Esophagus squamous epithelium (tissue), 5 donors: ENCODE measurements at places on chromosomes 7 and 10.

GRCh38 chr7:102306916-102307677, 20.4 kb downstream of the SH2B2 start:
- peak; percentile 40 for DNase-seq

DNA sequence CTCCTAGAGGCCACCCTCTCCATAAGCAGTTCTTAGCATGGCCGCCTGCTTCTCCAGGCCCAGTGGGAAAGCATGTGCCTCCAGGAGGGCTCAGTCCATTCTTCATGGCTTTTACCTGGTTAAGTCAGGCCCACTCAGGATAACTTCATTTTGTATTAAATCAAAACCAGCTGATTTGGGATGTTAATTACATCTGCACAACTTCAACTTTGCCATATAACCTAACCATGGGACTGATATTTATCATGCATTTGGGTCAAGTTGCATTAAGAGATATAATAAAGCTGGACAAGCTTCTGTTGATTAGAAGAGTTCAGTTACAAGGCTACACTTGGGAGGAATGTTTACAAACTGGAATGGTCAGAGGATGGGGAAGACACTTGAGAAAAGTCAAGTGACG, 65.5 kb downstream of the EGFR start:
- DNase-seq = no peak

DNA sequence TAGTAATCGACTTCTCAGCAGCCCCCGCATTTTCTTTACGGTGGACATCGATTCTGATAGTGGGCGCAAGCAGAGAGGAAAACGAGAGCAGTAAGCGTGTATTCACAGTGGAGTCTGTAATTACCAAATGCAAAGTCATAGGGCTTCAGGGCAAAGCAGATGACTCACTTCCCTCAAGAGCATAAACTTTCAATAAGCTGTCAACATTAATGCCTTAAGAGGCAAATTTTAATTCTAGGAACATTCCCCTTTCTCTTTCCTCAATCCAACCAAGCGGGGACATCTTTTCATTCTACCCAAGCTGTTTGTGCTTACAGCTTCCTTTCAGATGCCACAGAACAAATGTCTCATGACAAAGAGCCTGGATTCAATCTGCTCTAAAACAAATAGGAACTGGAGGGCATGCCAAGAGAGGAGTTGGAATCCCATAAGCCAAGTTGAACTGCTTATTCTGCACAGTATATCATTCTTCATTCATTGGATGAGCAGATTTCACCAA, 48.6 kb downstream of the MALSU1 start:
- DNase-seq = no peak

GRCh38 chr7:98670186-98670585, 53.1 kb downstream of the NPTX2 start:
- no peak for DNase-seq

GRCh38 chr10:130741901-130742855, 569.3 kb downstream of the TCERG1L start:
- DNase-seq = no peak

DNA sequence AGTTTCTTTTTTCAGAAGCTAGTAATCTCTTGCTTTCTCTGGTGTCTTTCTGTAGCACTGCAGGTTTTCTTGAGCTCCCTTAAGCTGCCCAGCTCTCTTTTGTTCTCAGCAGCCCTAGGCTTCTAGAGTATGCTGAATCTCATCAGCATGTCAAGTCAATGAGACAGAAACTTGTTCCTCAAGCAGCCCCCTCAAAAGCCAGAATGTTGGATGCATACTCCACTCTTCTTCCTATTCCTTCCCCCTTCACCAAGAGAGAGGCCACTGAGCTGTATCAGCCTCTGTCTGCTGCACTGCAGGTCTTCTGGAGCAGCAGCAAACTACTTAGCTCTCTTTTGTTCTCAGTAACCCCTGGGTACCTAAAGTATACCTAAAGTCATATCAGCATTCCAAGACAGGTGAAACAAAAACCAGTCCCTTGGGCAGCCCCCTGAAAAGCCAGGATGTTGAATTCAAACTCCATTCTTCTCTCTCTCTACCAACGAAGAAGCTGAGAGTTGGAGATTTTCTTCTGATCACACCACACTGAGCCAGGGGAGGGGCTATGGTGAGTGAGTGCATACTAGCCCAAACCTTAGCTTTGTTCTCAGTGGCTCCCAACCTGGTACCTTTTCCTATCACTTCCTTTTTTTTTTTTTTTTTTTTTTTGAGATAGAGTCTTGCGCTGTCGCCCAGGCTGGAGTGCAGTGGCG, 73.3 kb upstream of the WAC start:
- DNase-seq = no peak

DNA sequence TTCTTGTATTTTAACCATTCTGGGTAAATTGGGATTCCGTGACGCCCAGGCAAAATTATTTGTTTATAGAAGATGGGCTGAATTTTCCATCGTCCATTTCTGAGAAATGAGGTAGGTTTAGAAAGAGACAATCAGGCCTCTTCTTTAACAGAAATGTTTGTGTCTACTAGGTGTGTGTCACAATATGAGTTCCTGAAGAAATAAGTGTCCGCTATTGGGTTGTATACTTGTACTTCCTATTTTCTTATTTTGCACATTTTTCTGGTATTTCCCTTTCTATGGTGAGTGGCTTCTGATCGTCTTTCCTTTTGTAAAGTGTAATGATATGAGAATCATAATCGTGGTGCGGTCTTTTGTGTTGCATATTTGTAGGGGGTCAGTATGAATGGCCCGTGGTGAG, 83.9 kb downstream of the TCF7L2 start:
- no peak for DNase-seq

- DNase-seq = no peak
Observed at GRCh38 chr10:49172777-49173132, 15.4 kb downstream of the TMEM273 start.
